ENCODE measurements at places on chromosomes 12 and 14. TPM values are rescaled to one million over a fixed set of nuclear protein-coding genes. Genes with fewer than 3 reads are reported as not detected.

GRCh38 chr14:94689985-94690400 is 77.8 kb downstream of the SERPINA3 start:
- peaks cover 2% of the 10 kb centered on the region for H3K27me3 ChIP-seq
- no peak for DNase-seq
- H3K27ac ChIP-seq = no peak overlapping the region
- no peaks in the 10 kb centered on the region for H3K36me3 ChIP-seq

- H3K27ac ChIP-seq = no peak overlapping the region
- H3K27me3 ChIP-seq = no peaks in the 10 kb centered on the region
- no peaks in the 10 kb centered on the region for H3K4me1 ChIP-seq
Observed at GRCh38 chr12:130457215-130457614, 119.5 kb downstream of the PIWIL1 start.

DNA sequence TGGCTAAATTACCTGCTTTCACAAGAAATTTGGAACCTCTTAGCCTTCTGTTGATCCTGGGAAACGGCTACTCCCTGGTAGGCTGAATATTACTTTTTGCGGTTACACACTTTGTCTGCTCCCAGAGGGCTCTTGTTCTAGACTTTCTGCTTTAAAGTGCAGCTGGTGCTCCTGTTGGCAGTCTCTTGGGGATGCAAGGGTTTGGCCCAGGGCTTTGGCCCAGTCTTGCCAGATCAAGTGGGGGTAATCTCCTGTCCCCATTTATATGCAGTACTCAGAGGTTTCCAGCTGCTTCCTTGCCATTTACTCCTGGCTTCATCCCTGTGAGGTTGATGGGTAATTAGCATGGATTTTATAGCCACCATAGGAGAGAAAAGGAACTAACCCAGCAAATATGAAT is 558.2 kb upstream of the MIS18BP1 start:
- H3K36me3 ChIP-seq = no peaks in the 10 kb centered on the region
- no peaks in the 10 kb centered on the region for H3K27me3 ChIP-seq
- H3K27ac ChIP-seq = no peak overlapping the region
- DNase-seq = no peak
- H3K4me3 ChIP-seq = no peak overlapping the region

DNA sequence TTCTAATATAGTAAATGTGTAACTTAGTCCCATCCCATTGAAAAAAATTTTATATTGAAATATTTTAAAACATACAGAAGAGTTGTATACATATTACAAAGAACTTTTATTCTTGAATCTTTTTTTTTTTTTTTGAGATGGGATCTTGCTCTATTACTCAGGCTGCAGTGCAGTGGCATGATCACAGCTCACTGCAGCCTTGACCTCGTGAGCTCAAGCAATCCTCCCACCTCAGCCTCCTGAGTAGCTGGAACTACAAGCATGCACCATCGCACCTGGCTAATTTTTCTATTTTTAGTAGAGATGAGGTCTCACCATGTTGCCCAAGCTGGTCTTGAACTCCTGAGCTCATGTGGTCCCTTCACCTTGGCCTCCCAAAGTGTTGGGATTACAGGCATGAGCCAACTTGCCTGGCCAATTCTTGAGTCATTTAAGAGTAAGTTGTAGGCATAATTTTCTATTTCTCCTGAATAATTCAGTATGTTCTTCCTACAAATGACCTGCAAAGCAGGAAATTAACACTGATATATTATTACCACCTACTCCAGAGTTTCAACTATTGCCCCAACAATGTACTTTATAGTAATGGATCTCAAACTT is 153.0 kb upstream of the BMP4 start:
- no peak for DNase-seq
- peak overlapping the region; percentile 96 for H3K27ac ChIP-seq
- peaks cover 52% of the 10 kb centered on the region for H3K4me1 ChIP-seq
- H3K4me3 ChIP-seq = no peak overlapping the region
- no peaks in the 10 kb centered on the region for H3K36me3 ChIP-seq

Gene FBLN5
- total RNA-seq = 27.6 TPM

Gene NPFF
- not detected for total RNA-seq

All from endothelial cell of umbilical vein (primary cell).